ENCODE measurements at places on chromosomes 1 and 21.

GRCh38 chr1:56229186-56229585, 350.2 kb downstream of the PLPP3 start:
- no peak for DNase-seq

DNA sequence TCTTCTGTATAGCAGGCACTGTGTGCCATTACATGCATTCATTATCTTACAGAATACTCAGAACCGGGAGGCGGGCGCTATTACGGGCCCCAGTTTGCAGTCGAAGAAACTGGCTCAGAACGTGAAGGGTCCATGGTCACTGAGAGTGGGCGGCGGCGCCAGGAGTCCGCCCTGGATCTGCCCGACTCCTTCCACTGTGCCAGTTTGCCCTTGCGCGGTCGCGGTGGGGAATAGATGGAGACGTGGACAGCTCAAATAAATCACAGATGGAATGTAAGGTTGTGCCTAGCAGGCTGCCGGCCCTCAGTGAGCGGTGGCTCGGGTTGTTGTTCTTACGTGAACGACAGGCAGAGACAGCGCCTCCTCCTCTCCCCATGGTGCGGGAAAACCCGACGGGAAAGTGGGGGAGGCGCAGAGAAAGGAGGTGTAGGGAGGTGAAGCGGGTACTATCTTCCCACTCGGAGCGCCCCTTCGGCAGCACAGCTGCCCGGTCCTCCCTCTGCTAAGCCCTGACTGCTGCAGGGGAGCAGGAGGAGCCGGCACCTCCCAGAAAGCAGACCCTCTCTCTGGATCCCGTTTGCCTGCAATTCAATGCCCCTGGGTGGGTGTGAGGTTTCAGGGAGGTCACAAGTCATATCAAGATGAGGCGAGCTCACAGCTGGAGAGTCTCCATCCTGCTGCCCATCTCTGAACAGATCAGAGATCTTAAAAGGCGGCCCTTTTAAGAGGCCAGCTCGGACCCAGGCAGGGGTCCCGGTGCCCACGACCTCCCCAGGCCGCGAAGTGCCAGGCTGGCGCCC, 1.1 kb downstream of the COL9A2 start:
- no peak for DNase-seq

DNA sequence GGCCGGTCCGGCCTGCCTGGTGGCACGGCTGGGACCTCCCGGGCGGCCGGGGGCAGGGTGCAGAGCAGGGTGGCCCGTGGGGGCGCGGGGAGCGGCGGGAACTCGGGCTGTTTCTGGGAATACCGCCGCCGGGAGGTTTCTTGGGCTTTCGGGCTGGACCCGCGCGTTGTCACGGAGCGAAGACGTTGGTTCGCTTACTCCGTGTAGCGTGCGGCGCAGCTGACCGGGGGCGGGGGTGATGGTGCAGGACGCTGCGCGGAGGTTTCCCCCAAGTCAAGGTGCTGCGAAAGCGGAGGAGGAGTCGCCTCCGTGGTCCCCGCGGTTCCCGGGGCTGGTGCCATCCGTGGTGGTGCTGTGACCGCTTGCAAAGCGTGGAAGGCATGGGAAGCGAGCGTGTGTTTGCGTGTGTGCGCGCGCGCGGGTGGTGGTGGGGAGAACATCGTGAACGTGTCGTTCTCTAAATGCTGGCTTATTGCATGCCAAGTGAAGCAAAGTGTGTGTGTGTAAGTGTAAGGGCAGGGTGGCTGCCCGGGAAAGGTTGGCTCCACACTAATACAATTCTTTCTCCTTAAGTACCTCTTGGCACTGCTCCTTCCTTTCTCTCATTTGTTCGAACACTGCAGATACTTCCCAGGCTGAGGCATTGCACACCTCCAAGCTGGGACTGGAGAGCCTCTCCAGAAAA, 1.1 kb downstream of the RYR2 start:
- DNase-seq = no peak

- no peak for DNase-seq
These were observed 63.8 kb upstream of the LYST start for GRCh38 chr1:235930543-235930942.

DNA sequence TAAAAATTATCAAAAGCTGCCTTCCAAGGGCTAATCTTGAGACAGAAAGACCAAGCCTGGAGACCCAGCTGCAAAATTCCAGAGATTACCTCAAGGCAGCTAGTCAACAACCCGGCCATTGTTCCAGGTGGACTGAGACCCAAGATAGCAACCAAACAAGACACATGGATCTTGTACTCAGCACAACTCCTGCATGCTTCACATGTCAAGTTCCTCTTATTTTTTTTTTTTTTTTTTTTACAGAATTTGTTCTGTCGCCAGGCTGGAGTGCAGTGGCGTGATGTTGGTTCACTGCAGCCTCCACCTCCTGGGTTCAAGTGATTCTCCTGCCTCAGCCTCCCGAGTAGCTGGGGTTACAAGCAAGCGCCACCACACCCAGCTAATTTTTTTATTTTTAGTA, 40.1 kb downstream of the CD2 start:
- DNase-seq = no peak

DNA sequence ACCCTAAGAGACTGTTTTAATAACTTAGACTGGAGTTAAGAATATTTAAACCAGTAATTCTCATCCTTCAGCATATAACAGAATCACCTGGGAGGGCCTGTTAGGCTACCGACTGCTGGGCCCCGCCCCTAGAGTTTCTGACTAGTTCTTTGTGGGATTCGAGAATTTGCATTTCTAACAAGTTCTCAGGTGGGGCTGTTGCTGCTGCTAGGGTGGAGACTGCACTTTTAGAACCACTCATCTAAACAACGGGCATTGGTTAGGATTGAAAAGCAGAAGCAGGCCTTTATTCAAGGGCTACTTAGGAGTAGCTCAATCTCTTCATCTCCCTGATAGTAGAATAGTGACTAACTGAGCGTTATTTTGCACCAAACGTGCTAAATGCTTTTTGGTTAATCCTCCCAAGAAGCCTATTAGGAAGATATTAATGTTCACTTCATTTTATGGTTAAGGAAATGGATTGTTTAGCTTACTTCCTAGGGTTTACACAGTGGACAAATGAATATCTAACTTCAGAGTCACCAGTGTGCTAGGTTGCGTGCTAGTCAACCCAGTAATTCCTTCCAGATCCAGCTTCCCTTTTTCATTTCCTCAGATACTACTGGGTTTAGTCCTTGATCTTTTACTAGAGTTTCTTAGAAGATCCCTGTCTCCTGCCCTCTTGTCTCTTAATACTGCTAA, 31.1 kb upstream of the UAP1 start:
- no peak for DNase-seq

GRCh38 chr1:85172684-85173337, 28.0 kb downstream of the SYDE2 start:
- DNase-seq = no peak

DNA sequence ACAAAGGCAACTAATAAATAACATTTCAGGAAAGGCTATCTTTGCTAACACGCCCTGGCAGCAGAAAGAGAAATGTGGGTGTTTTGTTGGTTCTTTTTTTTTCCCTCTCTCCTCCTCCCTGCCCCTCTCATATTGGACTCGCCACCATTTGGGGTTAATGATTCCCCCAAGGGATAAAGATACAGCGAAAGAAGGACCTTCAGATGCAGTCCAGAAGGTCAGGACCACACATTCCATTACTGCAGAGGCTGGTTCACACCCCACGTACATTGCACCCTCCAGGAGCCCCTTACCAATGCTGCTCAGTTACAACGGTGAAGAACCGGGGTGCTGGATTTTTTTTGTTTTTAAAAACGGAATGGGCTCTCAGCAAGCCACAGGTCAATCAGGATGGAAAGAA, 156.9 kb upstream of the TIAM1 start:
- DNase-seq = no peak

DNA sequence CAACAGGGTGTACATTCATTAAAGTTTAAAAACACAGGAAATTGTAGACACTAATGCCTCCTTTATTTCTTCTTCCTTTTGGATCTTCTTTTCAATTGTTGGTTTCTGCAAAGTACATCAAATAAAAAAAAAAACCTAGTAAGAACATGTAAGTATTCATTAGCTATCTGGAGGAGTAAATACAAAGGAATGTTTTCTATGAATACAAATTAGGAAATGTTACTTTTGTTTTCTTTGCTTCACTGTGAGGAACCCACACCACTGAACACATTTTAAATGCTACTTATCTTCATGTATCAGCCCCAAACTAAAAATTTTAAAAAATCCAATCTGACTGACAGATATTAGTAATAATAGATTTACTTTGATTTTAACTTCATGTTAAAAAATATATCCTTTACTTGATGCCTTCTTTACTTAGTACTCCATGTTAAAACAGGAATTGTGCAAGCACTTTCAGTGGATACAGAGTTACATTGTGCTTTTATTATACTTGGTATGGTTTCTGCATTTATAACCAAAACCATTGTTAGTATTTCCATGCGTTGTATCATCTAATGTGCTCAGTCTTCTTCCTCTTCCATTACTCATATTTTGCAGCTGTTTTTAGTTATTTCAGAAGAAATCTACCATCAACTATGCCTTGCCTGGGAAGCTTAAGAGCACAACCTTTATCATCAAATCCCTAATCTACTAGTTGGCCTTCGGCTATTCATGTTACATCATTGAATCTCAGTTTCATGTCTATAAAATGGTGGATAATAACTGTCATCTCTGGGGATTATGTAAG, 236.9 kb upstream of the DPYD start:
- no peak for DNase-seq

- DNase-seq = no peak
These were observed 249.4 kb downstream of the PLPP3 start for GRCh38 chr1:56329970-56330369.

- no peak for DNase-seq
These were observed 291.3 kb downstream of the NTNG1 start for GRCh38 chr1:107432108-107432507.

DNA sequence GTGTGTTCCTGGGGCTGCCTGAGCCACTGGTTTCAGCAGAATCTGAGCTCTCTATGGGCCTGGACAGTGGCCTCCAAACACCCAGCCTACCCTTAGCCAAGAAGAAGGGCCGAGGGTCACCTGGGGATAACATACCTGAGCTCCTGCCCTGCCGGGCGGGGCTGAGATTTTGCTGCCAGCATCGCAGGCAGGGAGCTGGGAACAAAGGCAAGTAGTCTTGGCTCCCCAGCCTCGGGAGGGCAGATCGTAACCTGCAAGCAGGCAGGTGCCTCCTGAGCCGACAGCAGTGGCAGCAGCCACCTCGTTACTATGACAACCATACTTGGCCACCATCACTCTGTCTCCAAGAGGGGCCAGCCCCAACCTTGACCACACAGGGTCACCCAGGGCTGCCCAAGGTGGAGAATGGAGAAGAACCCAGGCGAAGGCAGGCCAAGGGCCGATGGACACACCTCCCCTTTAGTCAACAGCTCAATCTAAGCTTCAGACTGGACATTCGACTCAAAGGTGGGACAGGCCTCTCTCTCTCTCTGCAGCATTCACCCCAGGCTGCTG, 54.6 kb downstream of the TOMM20 start:
- no peak for DNase-seq

- DNase-seq = no peak
These were observed 130.6 kb downstream of the MRPS6 start for GRCh38 chr21:34203851-34204420.

- no peak for DNase-seq
These were observed 27.5 kb downstream of the CTH start for GRCh38 chr1:70438529-70438928.

- DNase-seq = no peak
These were observed 142.0 kb upstream of the ATP1B1 start for GRCh38 chr1:168964478-168964877.

- DNase-seq = peak; percentile 59
These were observed 1.9 kb downstream of the EEIG2 start for GRCh38 chr1:108561689-108562326.

DNA sequence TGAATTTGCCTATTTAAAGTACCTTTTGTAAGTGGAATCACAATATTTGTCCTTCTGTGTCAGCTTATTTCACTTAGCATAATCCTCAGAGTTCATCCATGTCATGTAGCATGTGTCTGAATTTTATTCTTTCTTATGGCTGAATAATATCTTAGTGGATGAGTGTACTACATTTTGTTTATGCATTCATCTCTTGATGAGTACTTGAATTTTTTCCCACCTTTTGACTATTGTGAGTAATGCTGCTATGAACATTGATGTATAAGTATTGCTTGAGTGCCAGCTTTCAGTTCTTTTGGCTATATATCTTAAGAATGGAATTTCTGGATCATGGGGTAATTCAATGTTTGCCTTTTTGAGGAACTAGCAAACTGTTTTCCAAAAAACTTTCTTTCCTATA, 84.2 kb downstream of the TGFB2 start:
- no peak for DNase-seq

DNA sequence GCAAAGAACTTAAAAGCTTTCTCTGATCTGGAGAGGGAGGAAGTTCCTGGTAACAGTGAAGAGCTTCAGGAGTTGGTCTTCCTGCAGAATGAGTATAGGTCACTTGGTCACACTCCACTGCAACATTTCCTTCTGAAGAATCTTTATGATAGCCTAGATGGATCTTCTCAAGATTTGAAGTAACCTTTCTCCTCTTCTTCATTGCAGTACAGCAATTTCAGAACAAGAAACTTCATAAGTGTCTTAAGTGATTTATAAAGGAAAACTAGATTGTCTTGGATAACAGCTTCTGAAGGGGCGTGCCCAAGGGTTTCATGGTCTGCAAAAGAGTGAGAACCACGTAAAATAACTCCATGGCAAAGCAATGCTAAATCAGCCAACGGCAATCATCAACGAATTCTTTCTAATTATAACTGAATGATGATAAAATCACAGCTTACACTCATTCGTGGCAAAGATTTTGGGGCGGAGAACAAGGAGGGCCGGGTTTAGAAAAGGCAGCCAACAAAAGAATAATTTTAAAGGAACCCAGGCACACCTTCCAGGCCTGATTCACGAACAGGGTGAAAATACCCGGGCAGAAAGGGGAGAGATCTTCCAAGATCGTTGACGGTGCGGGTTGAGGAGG, 53.9 kb upstream of the ASPM start:
- no peak for DNase-seq

DNA sequence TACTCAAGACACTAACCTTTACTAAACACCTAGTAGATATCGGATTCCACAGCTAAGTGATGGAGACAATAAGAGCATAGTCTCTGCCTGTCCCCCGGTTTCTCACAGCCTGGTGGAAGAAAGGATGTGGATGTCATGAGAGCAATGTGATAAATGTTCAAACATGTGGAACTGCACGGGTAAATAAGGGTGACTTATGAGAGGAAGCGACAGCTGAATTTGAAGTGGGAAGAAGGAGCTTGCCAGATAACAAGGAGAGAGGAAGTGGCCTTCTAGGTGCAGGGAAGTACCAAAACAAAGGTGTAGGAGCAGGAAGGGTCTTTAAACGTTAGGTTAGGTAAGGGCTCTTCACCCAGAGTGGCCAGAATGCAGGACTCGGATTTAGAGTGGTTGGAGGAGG, 178.6 kb upstream of the NRIP1 start:
- no peak for DNase-seq

- no peak for DNase-seq
These were observed 5.8 kb downstream of the SLC45A1 start for GRCh38 chr1:8323706-8324105.

All from stimulated activated CD4-positive, alpha-beta T cell treated with anti-CD3 and anti-CD28 coated beads, TNF-alpha, amount 100 ng/mL, for 1 hour (primary cell).